ENCODE measurements at places on chromosomes 1 and 21. TPM values are rescaled to one million over a fixed set of nuclear protein-coding genes. Genes with fewer than 3 reads are reported as not detected.

WDR64 gene
- polyA plus RNA-seq: not detected

DNA sequence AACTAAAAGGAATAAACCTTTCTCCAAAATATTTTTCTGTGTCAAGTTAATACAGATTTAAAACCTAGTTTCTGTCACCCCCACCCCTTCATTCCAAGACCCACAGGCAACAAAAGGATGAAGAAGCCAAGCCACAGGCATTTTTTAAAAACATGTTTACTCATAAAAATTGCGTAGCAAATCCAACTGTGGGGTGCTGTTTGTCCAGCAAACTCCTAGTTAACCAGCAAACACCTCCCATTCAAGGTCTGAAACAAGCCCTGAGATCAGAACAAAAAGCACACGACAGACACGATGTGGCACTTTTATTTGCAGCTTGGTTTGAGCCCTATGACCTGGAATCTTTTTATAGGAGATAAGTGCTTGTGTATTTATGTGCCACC, 149.9 kb upstream of the CAMK1G start:
- DNase-seq: no peak

RGS4 gene
- 1.7 TPM for polyA plus RNA-seq

HMGN2 gene
- 438 TPM for polyA plus RNA-seq

- DNase-seq: no peak
These were observed 305.0 kb downstream of the ST6GALNAC3 start for GRCh38 chr1:76379506-76379905.

CNR2 gene
- polyA plus RNA-seq: not detected

DNA sequence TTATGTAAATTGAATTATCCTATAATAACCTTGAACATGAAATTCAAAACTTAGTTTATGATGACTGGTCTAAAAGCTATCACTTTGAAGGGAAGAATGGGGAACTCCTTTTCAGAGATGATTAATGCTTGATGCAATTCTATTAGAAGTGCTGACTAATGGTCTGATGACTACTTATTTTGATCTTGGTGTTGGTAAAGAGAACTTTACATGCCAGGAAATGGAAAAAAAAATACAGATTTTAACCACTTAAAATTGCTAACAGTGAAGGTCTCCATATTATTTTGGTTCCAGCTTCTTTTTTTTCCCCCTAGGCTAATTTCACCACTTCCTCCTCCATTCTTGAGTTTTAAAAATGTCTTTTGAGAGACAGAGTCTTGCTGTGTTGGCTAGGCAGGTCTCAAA, 22.9 kb downstream of the S1PR1 start:
- DNase-seq: no peak

DNA sequence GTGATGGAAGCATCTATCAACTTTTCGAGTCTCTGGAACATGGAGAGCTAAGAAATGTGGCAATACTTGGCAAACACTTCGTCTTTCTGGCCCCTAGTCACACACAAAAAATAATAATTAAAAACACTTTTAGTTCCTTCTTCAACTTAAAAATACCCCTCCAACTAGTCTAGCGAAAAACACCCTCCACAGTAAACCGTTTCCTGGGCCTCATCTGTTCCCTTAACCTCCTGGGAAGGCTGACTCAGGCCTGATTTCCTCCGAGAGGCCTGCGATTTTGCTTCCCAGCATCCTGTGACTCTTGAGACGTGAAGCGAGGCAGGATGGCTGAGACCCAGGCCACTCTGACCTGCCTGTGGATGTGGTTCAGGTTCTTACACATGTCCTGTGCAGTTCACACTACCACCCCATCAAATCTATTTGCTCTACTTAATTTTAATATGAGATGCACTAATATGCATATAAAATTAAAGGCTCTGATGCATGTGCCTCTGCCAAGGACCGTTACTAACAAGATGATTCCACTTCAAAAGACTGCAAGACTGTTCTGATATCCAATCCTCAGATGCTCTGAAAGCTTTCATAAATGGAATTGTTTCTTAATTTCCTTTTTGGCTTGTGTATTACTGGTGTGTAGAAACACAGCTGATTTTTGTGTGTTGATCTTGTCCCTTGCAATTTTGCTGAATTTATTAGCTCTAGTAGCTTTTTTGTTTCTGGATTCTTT, 3.5 kb downstream of the NAV1 start:
- DNase-seq: no peak

DNA sequence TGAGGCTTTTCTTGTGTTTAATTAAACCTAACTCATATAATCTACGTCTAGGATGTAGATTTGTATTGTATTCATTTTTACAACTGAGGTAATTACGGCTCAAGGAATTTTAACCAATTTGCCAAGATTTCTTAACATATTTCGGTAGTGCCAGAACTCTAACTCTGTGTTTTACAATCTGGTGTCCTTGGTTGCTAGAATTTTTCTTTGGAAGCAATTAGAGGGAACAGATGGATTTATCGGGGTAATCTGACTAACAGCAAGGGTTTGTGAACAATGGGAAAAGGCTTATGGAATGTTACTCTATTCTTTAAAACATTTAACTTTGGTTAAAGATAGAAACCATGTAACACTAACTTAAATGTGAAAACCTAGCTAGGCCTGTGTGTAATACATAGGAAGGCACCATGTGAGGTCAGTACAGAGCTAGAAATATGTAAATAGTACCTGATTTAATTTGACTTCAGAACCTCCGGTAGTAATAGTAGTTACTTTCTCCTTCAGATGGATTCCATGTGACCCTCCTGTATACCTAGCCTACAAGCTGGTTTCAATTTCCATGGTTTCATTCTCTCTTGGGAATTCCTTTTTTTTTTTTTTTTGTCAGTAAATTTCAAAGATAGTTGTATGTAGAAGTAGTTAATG, 1.2 kb downstream of the MTF2 start:
- DNase-seq: no peak

- no peak for DNase-seq
These were observed 12.7 kb upstream of the PLCH2 start for GRCh38 chr1:2463396-2463795.

- DNase-seq: no peak
These were observed 486 bp downstream of the HSPA13 start for GRCh38 chr21:14382486-14382834.

DNA sequence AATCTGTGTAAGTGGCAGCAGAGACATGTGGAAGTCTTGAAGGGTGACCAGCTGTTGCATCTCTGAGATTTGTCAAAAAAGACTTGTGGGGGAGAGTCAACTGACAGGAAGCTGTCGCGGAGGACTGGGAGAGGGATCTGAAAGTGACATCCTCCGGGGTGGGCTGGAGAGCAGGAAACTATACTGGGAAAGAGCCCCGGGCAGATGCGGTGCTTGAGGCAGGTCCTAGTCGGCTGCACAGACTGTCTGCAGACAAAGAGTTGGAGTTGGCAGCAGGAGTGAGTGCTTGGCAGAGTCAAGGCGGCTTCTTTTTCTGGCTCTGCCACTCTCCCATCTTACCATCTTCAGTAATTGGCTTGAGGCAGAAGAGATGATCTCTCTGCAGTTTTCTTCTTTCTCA, 294.0 kb upstream of the C1orf87 start:
- DNase-seq: no peak

- no peak for DNase-seq
These were observed 2.5 kb downstream of the SMIM1 start for GRCh38 chr1:3774946-3775489.

GRCh38 chr1:218456444-218456843, 111.3 kb downstream of the TGFB2 start:
- DNase-seq: no peak

- no peak for DNase-seq
These were observed 114.9 kb downstream of the RRAGC start for GRCh38 chr1:38744452-38745350.

DNA sequence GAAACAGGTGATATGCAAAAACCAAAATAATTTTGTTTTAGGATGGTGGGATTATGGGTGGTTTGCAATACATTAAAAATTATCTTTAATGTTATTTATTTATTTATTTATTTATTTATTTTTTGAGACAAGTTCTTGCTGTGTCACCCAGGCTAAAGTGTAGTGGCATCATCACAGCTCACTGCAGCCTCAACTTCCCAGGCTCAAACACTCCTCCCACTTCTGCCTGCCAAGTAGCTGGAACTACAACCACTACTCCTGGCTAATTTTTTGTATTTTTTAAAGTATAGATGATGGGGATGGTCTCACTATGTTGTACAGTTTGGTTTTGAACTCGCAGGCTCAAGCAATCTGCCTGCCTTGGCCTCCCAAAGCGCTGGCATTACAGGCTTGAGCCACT, 6.5 kb upstream of the PYCR2 start:
- no peak for DNase-seq

LRRC8C gene
- 1.5 TPM for polyA plus RNA-seq

Data from pancreas (tissue), 10 donors.